ENCODE measurements at places on chromosomes 4 and X.

GRCh38 chr4:169253113-169253671, 17.6 kb downstream of the SH3RF1 start:
- no peak for DNase-seq

- no peak for DNase-seq
Measured at GRCh38 chr4:177778623-177779022, 336.4 kb upstream of the AGA start.

GRCh38 chr4:86452422-86452891, 92.6 kb upstream of the MAPK10 start:
- DNase-seq: no peak

DNA sequence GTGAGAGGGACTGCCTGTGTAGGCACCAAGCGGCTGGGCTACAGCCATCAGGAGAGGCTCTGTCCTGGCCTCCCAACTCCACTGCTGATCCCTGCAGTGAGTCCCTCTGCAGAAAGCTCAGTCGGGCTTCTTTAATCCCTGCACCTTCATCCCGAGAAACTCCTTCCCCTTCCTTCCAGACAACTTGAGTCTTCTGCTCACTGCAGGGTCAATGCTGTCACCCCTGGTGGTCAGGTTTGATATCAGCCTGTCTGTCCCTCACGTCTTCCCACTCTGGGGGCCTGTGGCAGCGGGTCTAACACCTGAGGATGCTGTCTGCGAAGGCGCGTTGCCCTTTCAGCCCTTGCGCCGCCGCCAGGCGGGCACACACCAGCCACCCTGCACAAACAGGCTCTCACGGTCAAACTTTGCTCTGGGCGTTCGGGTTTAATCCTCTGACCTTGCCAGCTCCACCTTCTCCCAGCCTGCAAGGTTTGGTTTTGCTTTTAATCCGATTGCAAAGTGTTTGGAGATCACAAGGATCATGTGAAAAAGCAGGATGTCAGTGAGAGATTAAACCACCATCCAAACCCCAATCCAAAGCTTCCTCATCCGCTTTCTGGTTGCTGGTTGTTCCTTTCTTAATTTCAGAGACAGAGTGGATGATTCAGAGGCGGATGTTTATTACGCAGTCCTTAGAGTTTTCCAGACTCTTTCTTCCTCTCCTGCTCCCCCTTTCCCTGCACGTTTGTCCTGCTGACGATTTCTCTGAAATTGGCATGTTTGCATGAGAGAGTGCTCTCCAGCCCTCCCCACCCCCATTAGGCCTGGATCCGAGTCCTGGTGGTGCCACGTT, 74.8 kb upstream of the SLC34A2 start:
- no peak for DNase-seq

DNA sequence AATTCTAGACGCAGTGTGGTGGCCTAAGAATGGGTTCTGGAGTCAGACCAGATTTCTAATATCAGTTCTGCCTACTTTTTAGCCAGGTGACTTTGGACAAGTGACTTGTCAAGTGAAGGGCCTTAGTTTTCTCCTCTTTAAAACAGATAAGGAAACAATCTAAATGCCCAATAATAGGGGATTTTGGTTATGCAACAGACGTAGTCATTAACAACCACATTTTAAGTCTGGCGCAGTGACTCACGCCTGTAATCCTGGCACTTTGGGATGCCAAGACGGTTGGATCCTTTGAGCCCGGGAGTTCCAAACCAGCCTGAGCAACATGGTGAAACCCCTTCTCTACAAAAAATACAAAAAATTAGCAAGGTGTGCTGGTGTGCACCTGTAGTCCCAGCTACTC, 2.1 kb upstream of the ZMYM3 start:
- DNase-seq: no peak

- DNase-seq: no peak
Measured at GRCh38 chr4:183469285-183469684, 24.8 kb downstream of the CDKN2AIP start.

- DNase-seq: peak; percentile 99
Measured at GRCh38 chr4:53688186-53688790, 97.0 kb upstream of the LNX1 start.

DNA sequence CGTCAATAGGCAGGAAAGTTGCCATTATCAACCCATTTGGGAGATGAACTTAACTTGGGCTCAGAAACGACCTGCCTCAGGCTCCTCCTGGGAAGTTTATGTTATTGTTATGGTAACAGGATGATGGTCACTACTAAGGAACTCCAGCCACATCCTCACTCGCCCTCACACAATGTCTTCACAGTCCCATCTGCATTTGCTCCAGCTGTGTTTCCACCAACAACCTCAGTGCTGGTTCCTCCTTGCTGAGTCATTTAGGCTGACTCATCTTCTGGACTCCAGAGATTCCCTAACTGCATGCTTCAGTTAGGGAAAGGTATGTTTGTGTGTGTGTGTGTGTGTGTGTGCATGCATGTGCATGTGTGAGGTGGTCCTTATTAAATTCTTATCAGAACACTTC, 293.4 kb upstream of the BOD1L1 start:
- DNase-seq: peak; percentile 100

- no peak for DNase-seq
Measured at GRCh38 chr4:24914460-24914859, 1.6 kb upstream of the CCDC149 start.

GRCh38 chr4:2071252-2071911, 12.3 kb downstream of the NAT8L start:
- no peak for DNase-seq

DNA sequence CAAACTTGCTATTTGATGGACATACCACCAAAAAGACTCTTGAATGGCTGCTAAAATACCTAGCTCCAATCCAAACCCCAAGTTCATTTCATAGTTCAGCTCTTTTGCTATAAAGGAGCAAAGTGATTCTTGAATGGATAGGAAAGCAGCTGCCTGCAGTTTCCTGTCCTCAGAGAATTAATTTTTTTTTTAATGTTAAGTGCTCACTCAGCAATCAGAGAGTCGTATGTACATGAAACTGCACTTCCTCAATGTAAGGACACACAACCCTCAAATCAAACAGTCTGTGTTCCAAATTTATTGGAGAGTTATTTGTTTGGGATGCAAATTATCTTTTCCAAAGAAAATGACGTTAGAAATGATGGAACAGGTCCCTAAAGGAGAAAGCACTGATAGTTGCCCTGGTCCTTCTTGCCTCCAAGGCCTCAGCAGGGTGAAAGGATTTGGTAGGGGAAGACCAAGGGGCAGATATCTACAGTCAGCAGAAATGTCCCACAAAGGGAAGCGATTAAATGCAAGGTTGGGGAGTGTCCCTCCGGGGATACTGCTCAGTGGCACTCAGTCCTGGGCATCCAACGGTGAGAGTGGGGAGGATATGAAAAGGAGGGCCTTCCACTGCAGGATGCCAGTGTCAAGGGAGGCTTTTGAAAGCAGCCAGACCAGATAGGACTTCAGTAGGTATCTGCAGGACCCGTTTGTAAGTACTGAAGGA, 67.2 kb upstream of the RASGEF1B start:
- DNase-seq: no peak

Data from non-pigmented ciliary epithelial cell (primary cell).